NCI-H524 treated with DMSO at 0.1 percent for 48 hours (cell line): ENCODE measurements at places on chromosomes 7 and 10.

GRCh38 chr10:47104786-47105385, 193.7 kb downstream of the PTPN20 start:
- DNase-seq, result no peak

DNA sequence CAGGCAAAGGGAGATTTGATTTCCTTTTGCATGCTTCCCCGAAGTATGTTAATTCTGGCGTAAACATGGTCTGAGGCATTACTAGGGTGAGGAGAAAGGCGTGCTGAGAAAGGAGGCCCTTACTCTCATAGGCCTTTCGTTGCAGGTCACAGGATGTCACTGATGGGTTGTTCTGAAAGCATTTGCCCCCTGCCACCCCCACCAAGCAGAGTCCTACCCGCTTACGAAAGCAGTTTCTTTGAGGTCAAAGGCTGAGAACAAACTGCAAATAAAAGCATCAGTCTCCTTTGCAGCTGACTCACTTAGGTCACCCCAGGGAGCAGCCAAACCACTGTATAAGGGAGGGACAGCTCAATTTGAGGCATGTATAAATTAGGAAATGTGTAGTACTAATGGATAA, 57.1 kb downstream of the BPGM start:
- DNase-seq, result no peak

DNA sequence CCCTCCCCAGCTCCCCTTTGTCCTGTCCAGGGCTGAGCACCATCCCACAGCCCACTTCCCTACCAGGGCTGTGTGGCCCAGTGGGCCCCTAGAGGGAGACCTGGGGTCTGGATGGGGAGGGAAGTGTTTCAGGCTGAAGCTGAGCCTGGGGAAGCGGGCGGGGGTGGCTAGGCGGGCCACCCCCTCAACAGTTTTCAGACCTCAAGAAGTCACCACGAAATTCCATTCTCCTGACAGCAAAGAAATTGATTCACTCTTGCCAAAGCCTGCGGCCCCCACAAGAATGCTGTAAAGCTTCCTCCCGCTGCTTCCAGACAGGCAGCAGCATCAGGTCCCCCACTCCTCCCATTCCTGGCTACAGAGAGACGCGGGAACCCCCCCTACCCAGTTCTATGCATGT, 2.5 kb upstream of the LFNG start:
- DNase-seq, result no peak

- DNase-seq, result no peak
Observed at GRCh38 chr7:149245744-149246143, 6.3 kb downstream of the ZNF212 start.

- no peak for DNase-seq
Observed at GRCh38 chr7:77698042-77698625, 1.9 kb downstream of the RSBN1L start.

DNA sequence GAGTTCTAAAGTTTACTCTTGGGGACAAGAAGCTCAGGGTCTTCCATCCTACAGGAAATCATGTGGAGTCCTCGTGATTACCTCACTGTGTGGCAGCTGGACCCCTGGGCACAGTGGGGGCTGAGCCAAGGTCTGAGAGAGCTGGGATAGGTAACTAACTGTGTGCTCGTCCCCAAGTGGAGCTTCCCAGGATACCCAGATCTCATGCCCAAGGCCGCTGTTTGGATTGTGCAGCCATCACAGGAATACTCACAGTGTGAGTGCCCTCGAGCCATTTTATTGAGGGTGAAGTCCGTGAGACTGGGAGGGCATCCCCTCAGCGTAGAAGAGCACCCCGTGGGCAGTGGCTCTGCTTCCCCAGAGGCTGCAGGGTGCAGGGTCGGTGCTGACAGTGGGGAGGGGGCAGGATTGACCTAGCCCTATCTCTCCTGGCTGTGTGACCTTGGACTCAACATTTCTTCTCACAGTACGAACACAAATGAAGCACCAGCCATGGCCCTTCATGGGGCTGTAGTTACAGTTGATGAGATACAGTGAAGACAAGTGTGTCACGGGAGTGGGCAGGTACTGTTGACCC, 69.6 kb upstream of the LEP start:
- no peak for DNase-seq

- no peak for DNase-seq
Observed at GRCh38 chr10:1464881-1465417, 272.4 kb downstream of the ADARB2 start.
